Stimulated activated CD4-positive, alpha-beta T cell treated with anti-CD3 and anti-CD28 coated beads, Interleukin-1b, Interleukin-23, amount 100 ng/mL, for 24 hours (primary cell): ENCODE measurements at places on chromosomes 11 and 22.

DNA sequence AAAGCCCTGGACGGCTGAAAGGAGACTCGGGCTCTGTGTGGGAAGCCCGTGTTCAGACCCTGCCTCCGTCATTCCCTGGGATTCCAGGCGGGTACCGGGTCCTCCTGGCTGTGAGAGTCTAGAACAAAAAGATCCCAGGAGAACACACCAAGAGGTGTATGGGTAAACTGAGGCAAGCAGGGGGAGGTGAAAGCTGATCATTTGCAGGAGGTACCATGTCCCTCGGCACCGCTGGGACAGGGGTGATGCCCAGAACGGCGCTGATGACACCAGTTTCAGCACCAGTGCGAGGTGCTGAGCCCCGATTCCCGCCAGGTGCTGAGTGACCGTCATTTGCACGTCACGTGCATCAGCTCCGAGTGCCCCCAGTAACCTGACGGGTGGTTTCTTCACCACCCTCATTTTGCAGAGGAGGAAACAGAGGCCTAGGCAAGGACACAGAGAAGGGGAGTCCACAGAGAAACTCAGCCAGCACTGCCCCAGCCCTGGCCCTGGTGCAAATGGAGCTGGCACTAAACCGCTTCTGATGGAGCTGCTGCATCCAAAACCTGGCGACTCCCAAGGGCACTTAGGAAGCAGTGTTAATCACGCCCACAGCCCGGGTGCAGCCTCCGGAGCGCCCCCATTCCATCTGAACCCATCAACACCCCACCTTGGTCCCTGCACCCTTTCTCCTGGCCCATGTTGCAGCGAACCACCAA lies 16.8 kb downstream of the MACROD1 start:
- DNase-seq: no peak

- DNase-seq: peak; percentile 86
These were observed at the start of the genes GNB1L and RTL10 for GRCh38 chr22:19854778-19855503. GNB1L (minus strand) TSS chr22:19854874; CDS start chr22:19821355, 33,519 bp downstream. RTL10 (minus strand) TSS chr22:19854874; CDS start chr22:19852261, 2,613 bp downstream.

GRCh38 chr22:36860821-36861659 lies at the start of gene NCF4:
NCF4 (plus strand) TSS chr22:36861006; CDS start chr22:36861172, 166 bp downstream.
- no peak for DNase-seq

DNA sequence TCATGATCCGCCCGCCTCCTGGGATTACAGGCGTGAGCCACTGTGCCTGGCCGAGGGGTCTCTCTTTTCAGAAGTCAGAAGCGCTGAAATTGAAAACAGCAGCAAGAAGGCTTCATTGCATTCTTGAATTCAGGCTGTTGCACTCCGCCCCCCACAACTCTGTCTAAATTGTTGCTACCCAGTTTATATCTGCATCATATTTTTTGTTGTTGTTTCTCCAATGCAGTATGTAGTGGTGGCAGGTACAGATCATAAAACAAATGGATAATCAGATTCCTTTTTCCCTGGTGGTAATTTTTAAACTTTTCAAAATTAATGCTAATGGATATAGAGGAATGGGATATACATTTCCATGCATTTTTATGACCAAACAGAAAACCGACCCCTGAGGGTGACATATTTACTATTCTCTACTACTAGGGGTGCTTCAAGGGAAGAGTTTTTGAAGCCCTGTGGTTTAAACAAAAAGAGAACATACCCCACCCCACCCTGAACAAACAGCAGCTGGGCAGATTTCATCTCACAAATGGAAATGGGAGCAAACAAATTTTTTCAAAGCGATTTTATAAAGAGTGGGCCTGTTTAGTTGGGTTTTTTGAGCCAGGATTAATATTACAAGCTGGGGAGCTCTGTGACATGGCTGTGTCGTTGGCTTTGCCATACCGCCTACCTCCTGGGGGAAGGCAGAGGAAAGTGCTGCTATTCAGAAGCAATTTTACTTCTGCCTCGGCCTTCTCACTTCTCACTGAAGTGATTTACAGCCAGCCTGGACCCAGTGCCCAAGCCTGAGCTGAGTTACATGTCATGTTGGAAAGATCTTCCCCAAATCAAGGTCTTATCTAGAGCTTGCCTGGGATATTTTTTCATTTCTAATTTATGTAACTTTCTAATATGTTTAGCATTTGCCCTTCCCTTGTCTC lies 16.0 kb upstream of the TMA7B start:
- no peak for DNase-seq

GRCh38 chr22:43428521-43428920 lies 16.7 kb downstream of the MPPED1 start:
- no peak for DNase-seq

- DNase-seq: no peak
These were observed 3.4 kb upstream of the NHERF4 start for GRCh38 chr11:119181677-119182412.

DNA sequence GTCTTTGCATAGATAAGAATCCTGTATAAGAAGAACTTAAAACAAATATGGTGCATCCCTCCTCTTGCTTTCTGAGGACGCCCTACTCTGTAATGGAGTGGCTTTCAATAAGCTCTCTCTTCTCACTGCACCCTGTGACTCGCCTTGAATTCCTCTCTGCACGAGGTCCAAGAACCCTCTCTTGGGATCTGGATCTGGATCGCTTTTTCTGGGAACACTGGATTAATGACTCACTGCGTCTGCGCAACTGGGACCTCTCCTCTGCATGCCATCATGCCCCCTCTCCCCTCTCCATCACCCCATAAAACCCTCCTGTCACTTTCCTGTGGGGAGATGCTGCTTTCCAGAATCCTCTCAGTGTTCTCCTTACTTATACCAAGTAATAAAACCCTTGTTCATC lies 15.1 kb upstream of the CABP2 start:
- DNase-seq: no peak

DNA sequence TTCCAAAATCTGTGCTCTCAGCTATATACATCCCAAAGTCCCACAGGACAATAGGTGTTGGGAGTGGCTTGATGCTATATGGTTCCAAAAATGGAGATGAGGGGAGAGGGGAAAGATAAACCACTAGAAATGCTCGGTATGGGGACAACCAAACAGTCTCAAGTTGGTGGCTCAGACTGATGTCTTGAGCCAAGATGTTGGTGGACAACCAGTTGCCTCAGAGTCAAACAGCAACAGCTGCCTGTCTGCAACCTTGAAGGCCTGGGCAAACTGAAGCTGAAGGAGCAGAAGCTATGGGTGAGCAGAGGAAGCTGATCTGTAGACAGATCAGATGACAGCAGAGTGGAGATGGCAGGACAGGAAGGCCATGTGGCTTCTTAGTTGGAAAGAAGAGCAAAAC lies 4.0 kb downstream of the RRP8 start:
- no peak for DNase-seq

- no peak for DNase-seq
These were observed 904.5 kb upstream of the API5 start for GRCh38 chr11:42407341-42407740.

GRCh38 chr22:36349726-36350125 lies 38.0 kb downstream of the MYH9 start:
- no peak for DNase-seq

DNA sequence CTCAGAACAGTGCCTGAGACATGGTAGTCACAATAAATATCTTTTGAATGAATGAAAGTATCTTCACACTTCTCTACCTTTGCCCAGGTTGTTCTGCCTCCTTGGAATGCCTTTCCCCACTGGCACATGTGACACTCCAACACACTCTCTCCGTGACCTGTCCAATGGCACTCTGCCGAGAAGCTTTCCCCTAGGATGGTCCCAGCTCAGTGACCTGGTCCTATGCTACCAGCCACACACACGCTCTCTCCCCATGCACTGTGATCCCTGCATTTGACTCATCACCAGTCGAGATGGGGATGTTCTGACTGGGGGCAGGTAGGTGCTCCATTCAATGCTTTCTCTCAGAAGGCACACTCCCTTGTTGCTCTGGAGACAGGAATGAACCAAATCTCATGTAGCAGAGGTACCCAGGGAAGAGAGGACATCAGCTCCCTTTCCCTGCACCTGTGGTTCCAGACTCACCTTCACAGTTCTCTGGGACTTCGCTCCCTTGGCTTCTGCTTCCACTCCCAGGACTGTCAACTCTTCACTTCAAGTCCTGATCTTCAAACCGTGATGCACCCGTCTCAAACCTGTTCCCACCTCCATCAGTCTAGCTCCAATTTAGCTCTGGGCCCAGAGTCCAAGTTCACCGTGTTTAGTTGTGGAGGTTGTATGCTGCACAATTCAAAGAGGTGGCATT lies 30.7 kb upstream of the LMO1 start:
- DNase-seq: no peak

GRCh38 chr11:17471501-17471900 lies 5.1 kb downstream of the ABCC8 start:
- no peak for DNase-seq

DNA sequence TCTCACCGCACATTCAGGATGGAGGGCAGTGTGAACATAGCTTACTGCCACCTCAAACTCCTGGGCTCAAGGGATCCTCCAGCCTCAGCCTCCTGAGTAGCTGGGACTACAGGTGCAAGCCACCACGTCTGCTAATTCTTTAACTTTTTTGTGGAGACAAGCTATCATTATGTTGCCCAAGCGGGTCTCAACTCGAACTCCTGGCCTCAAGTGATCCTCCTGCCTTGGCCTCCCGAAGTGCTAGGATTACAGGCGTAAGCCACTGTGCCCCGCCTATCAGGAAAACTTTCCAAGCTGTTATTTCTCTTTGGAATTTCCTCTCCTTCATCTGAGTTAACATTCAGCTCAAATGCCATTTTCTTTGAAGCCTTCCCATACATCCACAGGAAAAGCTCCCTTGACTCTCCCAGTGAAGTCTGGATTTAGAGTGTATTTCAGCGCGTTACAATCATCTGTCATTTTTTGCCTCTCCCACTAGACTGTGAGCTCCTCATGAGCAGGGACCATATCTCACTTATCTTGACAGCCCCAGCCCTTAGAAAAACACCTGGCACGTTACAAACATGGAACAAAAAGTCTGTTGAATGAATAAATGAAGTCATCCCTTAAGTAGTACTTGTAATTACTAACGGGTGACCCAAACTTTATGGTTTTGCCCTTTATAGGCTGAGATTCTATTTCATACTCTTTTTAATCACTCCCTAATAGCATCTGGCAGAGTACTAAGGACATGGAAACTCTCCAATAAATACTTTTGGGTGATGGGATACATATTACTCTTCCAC lies 2.2 kb downstream of the MRTFA start:
- no peak for DNase-seq

DNA sequence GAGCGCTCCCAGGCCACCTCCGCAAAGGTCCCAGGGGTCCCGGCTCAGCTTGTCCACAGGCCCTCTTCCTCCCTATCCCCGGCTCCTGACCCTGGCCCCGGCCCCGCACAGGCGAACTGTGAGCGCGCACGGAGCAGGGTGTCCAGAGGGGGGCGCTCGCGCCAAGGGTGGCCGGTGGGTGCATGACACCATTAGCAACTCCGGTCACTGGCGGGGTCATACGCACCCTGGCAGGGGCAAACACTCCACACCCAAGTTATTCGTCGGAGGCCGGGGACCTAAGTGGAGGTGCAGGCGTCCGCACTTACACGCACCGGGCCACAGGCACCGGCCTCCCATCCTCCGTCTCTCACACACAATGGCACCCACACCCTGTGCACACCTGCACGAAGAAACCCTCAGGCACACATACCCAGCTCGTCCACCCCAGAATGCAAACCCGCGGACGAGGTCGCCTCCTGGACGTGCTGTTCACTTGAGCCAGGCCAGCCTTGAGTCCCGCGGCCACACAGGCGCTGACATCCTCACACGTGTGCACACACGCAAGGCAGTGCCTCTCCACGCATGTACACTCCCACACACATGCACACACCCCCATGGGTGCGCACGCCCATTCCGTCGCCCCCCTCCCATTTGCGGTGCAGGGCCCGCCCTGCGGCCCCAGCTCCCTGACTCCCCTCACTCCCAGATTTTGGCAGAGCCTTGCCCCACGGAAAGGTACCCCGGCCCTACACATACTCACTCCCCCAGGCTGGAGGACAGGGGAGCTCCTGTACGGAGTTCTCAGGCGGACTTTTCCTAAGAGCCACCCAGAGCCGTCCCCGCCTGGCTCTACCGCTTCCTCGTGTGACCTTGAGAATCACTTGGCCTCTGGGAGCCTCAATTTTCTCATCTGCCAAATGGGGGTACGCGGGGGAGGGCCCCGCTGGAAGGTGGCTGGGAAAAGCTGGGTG lies at the start of gene RASGRP2:
TSS of gene RASGRP2 (minus strand) at position 552 of the 953 bp plus-strand sequence. CDS start 1,276 bp downstream, outside the sequence.
- peak; percentile 58 for DNase-seq

DNA sequence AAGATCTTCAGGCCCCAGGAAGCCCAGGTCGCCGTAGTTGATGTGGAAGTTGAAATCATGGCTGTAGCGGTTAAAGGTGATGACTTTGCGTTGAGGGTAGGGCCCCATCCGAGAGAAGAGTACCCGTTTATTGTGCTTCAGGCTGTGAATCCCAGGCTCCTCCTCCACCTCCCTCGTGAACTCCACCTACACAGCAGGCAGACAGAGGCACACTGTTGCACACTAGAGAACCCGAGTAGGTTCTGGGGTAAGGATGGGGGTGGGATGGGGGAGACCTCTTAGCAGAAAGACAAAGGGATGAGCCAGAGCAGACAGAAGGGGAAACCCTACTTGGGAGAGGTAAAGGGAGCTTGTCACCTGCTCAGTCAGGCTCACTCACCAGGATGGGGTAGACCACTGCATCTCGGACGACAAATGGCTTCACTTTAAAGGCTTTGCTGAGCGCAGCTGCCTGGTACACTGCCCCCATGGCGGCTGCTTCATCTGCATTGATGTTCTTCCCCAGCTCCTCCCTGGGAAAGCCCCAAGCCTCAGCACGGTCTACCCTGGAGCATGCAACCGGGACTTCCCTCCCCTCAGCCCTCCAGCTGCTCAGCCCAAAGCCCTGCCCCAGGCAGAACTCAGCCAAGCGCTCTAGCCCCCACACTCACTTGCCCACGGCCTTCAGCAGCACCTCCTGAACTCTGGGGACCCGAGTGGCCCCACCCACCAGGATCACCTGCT lies 5.4 kb downstream of the HYOU1 start:
- DNase-seq: no peak

DNA sequence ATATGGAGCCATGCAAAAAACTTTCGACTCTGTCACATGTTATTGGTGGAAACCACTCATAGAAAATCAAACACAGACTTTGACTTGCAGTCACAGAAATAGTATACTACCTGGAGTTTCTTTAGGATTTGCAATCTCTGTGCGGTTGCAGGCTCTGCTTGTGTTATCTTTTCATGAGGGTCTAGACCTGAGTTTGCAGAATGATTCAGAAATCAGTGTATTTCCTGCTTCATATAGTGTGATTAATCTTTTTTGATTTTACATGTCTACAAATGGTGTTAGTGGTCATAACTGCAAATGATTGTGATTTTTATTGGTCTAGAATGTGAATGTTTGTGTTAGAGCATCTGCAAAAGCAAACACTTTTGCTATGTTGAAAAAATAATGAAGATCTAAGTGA lies 690.2 kb downstream of the NTM start:
- DNase-seq: no peak

DNA sequence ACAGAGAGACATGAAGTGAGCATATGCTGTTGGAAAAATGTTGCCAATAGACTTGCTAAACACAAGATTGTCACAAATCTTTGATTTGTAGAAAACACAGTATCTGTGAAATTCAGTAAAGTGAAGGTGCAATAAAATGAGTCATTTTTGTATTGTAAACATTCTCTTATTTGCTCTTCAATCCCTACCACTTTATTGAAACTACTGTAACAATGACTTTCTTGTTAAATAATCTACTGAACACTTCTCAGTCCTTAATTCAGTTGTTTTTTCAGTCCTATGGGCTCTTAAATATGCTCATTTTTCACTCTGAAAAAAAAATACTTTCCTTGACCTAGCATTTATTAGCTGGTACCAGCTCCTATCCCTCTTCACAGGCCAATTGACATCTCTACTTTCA lies 531.9 kb downstream of the DLG2 start:
- no peak for DNase-seq

GRCh38 chr22:48821727-48822126 lies 1005.9 kb downstream of the BRD1 start:
- no peak for DNase-seq

GRCh38 chr11:40397141-40397540 lies 1062.3 kb downstream of the LRRC4C start:
- no peak for DNase-seq
